ENCODE measurements at places on chromosomes 6 and 20. TPM values are rescaled to one million over a fixed set of nuclear protein-coding genes. Genes with fewer than 3 reads are reported as not detected.

- DNase-seq, result no peak
Measured at GRCh38 chr6:136920216-136920615, 1.9 kb upstream of the SLC35D3 start.

DNA sequence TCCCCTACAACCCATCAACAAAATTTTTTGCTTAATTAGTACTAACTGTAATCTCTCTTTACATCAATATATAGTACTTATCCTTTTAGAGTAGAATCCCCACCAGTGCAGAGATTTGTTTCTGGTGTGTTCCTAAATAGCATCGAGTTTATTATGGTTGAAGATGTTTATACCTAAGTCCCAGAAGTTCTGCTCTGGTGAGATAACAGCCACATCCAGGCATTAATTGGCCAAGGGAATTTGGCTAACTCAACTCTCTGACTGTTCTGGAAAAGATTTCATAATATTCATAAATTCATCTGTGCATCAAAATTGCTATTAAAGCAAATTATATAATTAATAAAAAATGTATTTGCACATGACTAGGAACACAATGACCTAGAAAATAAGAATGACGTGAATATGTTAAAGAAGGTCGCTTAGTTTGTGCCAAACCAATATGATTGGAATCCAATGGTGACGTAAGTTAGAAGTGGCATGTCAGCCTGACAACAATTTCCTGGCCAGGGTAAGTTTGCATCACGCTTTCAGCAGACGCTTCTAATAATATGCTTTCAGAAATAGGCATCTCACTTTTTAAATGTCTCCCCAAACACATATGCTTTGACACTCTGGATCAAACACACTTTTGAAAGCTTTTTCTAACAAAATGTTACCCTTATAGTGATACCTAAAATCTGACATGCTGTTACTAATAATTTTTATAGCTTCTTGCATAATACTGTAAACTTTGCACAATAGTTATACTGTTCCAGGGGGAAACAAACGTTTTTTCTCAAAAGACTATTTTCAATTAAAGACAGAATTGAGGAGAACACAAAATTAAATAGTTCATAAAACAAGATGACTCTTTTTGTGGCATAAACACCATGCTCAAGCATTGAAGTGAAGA lies 236.7 kb downstream of the TENT5A start:
- no peak for DNase-seq

DNA sequence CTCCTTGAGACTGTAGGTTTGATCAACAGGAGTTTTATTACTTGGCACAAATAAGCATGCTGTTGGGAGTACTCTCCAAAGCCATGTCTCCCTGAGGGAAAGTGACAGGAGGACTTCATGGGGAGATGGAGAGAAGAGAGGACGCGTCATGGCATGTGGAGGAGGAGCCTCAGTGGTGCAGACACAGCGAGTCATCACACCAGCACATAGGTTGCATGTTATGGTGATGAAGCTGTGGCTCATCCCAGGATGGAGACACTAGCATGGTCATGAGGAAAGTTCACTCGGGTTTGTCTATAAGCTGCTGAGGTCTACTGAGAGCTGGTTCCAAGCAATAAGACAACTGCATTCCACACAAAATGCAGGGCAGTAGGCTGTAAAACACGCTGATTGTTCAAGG lies 13.2 kb upstream of the SSTR4 start:
- no peak for DNase-seq

DNA sequence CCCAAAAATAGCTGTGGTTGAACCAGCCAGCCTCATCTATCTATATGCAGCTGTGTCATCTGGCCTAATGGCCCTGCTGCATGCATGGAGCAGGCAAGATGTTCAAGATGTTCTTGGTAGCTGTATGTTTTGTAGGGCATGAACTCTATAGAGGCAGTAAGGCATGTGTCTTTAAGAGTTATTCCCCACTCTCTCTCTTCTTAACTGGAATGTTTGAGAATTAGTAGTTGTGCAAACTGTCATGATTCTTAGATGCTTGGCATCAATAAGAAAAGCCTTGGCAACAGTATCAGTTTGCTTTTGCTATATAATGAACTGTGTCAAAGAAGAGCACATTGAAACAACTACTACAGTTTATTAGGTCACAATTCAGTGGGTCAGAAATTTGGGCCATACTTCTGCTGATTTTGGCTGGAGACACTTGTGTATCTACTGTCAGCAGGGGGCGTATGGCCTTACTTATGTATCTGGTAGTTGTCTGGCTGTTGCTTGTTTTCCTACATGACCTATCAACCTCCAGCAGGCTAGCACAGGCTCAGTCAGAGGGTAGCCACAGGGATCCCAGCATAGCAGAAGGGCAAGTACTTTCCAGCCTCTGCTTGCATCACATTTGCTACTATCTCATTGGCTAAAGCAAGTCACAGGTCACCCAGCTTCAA lies 56.1 kb upstream of the LAMP5 start:
- no peak for DNase-seq

TP53TG5 gene
- 2.0 TPM for total RNA-seq

OLIG3 gene
- not detected for total RNA-seq

DNA sequence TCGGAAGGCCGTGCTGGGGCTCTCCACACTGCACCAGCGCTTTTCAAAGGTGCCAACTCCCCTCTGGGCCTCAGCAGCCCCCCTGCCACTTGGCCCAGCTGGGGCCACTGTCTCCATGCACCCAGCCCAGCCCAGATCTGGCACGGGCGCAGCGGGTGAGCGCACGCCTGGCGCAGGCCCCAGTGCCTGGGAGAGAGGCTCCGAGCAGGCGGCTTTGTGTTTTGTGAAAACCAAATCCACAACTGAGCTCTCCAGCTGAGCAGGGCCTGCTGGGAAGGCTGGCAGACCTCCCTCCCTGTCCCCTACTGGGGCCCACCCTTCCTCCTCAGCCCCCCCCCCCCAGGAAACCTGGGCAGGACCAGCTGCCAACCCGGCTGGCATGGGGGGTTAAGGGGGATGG lies 17.0 kb downstream of the MDGA1 start:
- no peak for DNase-seq

HIVEP2 gene
- 28.4 TPM for total RNA-seq

HSPA1L gene
- total RNA-seq, result 1.4 TPM

DNA sequence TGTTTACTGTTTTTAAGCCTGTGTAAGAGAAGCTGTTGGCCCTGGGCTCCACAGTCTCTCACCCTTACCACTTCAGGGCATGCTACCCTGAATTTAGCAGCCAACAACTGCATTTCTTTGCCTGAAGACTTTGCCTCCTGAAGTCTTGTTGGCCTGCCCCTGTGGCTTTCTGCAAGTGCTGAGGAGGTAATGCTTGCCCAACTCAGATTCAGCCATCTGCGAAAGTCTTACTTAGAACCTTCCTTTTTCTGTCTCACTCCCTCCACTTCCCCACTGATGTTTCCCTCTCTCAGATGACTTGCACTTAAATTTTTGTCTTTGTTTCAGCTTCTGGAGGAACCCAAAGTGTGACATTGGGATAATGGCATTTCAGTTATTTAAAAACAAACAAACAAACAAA lies 11.8 kb upstream of the IBTK start:
- no peak for DNase-seq

Data from posterior vena cava (tissue), 2 donors.